ENCODE measurements at places on chromosomes 13 and 19.

GRCh38 chr19:852136-853013, at the start of gene ELANE:
Gene ELANE (plus strand): TSS chr19:852303. CDS start chr19:852329, 26 bp downstream.
- DNase-seq = no peak

DNA sequence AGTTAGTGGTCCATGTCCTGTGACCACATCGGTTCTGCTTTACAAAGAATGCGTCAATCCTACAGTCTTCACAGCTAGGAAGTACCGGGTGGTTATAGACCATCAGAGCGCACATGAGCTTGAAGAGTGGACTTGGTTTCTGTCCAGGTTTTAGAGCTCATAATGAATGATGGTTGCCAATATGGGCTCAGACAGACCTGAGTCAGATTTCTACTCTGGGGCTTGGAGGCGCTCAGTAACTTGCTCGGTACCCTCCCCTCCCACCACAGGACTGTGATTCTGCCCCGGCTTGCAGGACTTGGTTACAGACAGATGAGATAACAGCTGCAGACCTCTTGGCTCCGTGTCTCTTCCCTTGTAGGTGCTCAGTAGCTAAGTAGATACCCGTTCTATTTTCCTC, 284.7 kb downstream of the TSHZ3 start:
- DNase-seq = no peak

- no peak for DNase-seq
These were observed 348.8 kb downstream of the SPRY2 start for GRCh38 chr13:79992111-79992510.

DNA sequence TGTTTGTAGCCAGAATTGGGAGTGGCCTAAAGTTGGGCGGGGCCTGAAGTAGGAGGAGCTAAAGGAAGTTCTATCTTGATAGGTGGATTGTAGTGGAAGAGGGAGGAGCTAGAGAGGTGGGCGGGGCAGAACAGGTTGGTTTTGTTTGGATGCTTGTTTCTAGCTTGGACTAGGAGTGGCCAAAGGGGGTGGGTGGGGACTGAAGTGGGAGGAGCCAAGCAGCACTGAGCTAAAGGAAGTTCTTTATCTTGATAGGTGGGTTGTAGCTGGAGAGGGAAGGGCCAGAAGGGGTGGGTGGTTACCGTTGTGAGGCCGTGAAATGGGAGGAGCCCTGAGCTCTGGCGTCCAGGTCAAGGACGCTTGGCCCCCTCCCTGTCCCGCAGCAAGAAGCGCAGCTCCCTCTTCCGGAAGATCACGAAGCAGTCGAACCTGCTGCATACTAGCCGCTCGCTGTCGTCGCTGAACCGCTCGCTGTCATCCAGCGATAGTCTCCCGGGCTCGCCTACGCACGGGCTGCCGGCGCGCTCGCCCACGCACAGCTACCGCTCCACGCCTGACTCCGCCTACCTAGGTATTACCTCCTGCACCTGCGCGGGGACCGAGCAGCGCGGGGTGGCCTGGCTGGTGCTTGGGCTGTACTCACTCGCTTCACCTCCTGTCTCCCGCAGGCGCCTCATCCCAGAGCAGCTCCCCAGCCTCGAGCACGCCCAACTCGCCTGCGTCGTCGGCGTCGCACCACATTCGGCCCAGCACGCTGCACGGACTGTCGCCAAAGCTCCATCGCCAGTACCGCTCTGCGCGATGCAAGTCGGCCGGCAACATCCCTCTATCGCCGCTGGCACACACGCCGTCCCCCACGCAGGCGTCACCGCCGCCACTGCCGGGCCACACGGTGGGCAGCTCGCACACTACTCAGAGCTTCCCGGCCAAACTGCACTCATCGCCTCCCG, 8.0 kb downstream of the DNASE2 start:
- DNase-seq = peak; percentile 39

- DNase-seq = no peak
These were observed 34.4 kb downstream of the STARD13 start for GRCh38 chr13:33251131-33251661.

DNA sequence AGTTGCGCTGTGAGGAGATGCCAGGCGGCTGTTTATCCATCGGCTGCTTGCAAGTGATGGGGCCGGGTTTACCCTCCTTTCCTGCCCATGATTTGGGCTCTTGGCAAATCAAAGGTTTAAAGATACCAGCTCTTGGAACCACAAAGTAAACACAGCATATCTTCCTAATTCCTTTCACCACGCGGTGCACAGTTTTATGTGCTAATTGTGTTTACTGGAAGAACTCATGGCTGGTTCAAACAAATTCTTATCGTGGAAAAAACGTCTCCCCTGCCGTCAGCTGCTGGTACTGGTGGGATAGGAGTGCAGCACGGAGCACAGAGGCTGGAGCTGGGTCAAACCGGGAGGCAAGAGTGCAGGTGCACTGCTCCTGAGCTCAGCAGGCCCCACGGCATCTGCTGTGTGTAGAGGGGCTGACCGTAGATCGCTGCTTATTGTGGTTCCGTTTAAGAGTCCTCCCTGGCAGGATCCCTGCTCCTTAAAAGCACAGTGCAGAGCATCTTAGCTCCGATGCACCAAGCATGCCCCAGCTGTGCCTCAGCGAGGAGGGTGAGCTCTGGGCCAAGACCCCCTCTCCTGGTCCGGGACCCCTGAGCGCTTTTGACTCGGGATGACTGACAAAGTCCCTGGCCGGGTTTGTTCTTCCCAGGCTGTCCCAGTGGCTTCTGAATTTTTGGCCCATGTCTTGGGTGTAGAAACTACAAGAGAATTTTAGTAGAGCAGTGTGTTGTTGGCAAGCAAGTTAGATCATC, 51.3 kb upstream of the GAS6 start:
- DNase-seq = no peak

DNA sequence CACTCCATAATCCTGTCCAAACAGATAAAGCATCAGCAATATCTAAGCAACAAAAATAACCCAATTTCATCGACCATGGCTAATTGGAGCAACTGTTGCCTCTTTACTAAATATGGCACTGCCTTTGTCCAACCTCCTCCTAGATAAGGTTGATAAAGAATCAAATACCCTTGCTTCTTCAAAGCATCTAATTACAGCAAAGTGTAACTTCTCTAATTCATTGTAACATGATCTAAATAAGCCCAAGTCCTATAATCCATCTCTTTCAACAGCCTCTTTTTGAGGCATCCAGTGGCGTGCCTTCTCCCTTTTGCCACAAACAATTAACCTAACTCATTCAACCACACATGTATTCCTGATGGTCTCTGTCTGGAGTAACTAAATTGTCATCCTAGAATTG, 81.7 kb upstream of the KLHL1 start:
- no peak for DNase-seq

DNA sequence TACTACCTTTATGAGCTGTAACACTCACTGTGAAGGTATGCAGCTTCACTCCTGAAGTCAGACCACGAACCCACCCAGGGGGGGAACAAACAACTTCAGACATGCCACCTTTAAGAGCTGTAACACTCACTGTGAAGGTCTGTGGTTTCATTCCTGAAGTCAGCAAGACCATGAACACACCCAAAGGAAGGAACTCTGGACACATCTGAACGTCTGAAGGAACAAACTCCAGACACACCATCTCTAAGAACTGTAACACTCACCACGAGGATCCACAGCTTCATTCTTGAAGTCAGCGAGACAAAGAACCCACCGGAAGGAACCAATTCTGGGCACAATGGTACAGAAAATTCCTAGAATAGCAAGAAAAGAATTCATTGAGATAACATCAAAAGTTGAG, 1796.5 kb upstream of the MIR17HG start:
- DNase-seq = no peak

GRCh38 chr19:3625996-3626472, 556 bp downstream of the CACTIN start:
- no peak for DNase-seq

GRCh38 chr19:38004186-38004520, 97.1 kb downstream of the SIPA1L3 start:
- DNase-seq = no peak

GRCh38 chr13:36710396-36710795, 36.6 kb downstream of the SERTM1 start:
- no peak for DNase-seq

GRCh38 chr19:28169168-28169887, 1043.6 kb downstream of the UQCRFS1 start:
- no peak for DNase-seq

- no peak for DNase-seq
These were observed 11.7 kb upstream of the MCF2L start for GRCh38 chr13:112957295-112957677.

GRCh38 chr19:45681391-45682015, 10.2 kb downstream of the SNRPD2 start:
- peak; percentile 79 for DNase-seq

GRCh38 chr13:37274569-37275497, 169.4 kb upstream of the CSNK1A1L start:
- DNase-seq = no peak

GRCh38 chr19:56112313-56112709, 8.8 kb downstream of the ZNF787 start:
- no peak for DNase-seq

DNA sequence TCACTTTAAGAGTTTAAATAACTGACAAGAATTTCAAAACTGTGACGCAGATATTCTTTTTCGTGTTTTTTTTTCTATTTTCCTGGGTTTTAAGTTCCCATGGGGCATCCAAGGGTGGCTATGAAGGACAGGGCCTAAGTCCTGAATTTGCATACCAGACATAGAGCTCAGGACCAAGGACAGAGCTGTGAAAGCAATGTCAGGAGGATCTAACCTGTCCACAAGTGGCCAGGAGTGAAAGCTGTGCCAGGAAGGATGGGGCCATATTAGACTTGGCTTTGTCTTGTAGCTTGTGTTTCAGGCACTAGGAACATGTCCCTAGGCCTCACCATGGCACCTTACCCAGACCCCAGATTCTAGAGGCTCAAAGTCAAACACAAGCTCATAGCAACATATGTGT, 289.4 kb upstream of the MIR17HG start:
- no peak for DNase-seq

DNA sequence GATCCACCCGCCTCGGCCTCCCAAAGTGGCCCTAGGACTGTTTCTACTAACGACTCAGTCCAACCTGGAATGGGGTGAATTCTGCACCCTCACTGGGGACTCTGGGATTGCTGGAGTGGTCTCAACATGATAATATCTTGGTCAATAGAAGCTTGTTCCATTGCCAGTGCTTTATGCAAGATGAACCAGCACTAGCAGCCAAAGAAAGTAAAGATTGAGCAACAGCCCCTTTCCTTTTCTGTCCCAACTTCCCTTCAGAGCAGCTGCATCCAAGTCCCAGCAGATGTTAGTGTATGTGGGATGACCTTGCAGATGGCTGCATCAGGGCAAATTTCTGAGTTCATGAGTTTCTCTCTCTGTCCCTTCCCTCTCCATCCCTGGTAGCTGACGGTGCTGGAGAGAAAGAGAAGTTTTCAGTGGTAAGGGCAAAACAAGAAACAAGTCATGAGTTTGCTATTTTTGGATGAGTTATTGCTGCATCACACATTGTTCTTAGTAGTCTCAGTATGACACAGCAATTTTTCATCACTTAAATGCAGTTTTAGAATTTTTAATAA, 183.6 kb upstream of the EDNRB start:
- DNase-seq = no peak

GRCh38 chr19:49020342-49020741, 3.5 kb upstream of the LHB start:
- no peak for DNase-seq

GRCh38 chr13:111970494-111971141, 96.3 kb upstream of the SOX1 start:
- no peak for DNase-seq

GRCh38 chr13:112182251-112182650, 115.3 kb downstream of the SOX1 start:
- no peak for DNase-seq

DNA sequence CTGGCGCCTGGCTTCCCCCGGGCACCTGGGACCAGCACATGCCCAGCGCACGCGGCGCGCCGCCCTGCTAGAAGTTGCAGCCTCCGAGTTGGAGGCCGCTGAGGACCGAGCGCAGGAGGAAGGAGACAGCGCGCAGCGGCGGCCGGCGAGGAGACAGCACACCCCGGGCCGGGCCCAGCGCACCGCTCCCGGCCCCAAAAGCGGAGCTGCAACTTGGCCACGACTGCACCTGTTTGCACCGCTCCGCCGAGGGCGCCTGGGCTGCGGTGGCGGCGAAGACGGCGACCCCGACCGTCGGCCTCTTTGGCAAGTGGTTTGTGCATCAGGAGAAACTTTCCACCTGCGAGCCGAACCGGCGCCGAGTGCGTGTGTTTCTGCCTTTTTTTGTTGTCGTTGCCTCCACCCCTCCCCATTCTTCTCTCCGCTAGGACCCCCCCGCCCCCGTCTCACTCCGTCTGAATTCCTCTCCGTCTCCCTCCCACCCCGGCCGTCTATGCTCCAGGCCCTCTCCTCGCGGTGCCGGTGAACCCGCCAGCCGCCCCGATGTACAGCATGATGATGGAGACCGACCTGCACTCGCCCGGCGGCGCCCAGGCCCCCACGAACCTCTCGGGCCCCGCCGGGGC, at the start of gene SOX1:
Gene SOX1 (plus strand): TSS at position 34 of the 626 bp plus-strand sequence. CDS start 510 bp downstream, at position 544.
- DNase-seq = no peak

GRCh38 chr19:38503077-38503410, 69.6 kb downstream of the RYR1 start:
- DNase-seq = no peak

DNA sequence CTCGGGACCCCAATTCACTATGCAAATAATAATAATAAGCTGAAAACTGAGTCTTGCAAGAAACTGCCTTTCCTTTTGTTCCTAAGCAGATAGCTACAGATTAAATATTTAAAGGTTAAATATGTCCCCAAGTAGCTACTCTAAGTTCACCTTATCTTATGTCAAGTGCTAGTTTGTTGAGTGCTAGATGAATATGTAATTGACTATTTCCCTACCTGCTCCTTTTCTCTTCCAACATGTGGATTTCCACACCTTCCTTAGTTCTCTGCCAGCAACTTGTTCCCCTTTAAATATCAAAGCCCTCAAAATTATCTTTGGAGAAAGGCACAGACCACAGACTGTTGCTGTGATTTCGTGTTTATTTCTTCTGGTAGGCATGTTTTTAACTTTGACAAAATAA, 709.2 kb upstream of the SLITRK1 start:
- no peak for DNase-seq

- no peak for DNase-seq
These were observed 33.3 kb upstream of the MICU2 start for GRCh38 chr13:21637296-21637695.

- no peak for DNase-seq
These were observed 8.1 kb downstream of the CEBPA start for GRCh38 chr19:33294058-33294798.

DNA sequence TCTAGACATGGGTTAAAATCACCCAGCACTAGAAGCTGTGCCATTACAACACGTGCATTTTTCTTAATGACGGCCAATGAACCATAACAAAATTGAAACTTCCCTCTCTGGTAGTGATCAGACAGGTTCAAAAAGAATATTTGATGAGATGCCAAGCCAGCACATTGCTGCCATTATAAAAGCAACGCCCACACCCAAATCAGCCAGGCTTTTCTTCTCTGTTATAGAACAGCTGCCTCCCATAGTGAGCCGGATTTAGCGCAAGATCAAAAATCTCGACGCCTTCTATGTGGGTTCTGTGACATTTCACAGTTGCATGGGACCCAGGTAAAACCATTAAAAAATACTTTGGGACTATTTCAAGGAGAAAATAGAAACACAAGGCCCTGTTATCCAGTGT, 1158.0 kb downstream of the EFNB2 start:
- DNase-seq = no peak

All from activated T-helper 9 cell treated with anti-CD3 and anti-CD28 coated beads, Interleukin-2, amount 50 U/mL, for 16 hours (primary cell).